ENCODE measurements at places on chromosomes 7 and 10.

DNA sequence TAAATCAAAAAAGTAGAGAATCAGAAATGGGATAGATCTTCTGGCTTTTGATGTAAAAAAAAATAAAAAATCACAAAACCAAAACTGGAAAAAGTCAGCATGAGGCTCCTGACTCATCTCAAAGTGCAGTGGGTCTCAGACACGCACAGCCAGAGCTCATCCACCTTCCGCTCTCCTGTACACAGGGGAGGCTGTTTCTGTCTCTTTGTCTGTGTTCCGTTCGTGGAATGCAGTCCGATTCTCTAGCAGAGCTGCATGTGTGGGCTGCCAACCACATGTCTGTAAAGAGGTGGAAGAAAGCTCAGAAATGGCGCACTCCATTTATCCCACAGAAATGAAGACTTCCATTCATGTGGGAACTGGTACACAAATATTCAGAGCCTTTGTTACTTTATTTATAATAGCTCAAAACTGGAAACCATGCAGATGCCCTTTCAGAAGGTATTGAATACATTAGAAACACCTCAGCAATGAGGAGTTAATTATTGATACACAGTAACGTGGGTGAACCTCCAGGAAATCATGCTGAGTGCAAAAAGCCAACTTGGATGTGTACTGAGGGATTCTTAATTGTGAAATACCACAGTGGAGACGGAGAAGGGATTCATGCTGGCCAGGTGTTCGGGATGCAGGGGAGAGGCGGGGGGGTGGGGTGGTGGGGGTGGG, 123.3 kb downstream of the TRRAP start:
- no peak for DNase-seq

DNA sequence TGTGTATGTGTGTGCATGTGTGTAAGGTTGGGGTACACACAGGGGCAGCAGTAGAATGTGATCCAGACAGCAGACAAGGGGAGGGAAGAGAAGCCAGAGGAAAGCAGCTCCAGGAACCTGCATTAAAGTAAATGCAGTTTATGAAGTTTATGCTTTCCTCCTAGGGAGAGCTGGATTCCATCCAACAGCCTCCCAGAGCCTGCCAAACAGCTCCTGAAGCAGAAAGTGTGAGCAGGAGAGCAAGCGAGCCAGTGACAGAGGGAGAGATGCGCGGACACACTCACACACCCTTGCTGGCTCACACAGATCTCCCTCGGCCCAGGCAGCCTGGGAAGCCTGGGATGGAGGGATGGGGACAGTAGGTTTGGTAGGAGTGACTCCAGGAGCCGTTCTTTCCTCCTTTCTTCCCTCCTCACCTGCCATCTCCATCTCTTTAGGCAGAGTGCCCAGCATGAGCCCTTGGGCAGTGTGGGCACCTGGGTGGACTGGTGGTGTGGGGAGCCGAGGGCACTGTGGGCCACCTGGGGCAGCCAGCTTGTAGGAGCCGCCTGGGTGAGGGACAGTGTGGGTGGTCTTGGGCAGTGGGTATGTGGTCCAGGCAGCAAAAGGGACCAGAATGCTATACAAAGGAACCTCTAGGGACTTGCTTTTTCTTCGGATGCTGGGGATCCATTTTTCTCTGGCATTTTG, 46.1 kb downstream of the PAX2 start:
- no peak for DNase-seq

- DNase-seq = no peak
Observed at GRCh38 chr7:33805630-33806233, 99.6 kb upstream of the BMPER start.

DNA sequence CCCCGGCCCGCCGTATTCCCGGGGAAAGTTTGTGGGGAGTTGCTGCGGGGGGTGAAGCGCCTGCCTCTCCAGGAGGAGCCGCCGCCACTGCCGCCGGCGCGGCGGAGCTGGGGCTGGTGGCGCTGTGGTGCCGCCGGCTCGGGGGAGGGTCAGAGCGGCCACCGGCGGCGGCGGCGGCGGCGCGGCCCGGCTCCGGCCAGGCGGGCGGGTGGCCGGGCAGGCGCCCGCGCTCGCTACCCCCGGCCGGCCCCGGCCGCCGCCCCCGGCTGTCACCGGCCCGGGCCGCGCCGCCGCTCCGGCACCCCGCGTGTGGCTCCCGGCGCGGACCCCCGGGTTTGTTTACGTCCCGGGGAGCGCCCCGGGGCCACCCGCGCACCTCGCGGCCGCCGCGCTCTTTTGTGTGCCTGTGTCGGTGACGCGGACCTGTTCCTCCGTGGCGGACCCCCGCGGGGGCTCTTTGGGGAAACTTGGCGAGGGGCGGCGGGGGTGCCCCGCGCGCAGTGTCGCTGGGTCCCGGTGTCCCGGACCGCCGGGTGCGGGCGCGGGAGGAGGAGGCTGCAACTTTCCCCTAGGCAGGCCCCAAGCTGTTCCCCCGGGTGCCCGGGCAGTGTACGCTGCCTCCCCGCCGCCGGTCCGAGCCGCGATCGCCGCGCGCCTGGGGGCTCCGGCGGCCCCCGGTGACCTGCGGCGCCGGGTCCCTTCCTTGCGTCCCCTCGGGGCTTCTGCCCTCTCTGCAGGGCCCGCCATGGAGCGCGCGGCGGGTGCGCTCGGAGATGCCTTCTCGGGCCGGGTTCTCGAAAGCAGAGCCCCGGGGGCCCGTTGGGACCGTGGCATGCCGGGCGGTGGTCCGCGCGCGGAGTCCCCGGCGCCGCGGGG, 593 bp upstream of the CUX1 start:
- DNase-seq = no peak

DNA sequence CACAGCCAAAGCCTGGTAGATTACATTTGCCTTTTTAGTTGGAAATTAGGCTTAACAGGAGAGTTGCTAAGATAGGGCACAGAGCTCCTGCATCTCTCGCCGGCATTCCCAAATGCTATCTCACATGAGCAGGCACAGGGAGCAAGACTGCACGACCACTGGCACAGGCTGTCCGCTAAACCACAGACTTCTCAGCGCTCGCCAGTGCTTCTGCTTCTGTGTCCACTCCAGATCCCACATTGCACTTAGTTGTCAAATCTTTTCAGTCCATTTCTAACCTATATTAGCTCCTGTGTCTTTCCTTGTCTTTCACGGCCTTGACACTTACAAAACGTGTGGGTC, 138.9 kb downstream of the EGFR start:
- DNase-seq = no peak

DNA sequence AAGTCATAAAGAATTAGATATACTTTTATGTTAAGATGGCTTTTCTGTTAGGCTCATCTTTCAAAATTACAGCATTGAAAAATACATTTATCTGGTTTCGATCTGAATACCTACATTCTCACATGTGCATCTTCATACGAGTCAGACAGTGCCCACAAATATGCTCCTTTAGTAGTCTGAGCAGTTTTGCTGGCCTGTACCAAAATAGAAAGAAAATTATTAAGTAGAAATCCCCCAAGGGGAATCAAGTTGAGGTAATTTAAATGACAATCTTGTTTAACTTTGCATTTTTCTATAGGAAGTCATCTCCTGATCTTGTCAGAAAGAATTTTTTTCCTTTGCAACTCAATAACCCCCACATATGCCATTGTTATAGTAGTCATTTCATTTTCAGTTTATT, 287.4 kb upstream of the SEMA3D start:
- DNase-seq = no peak
